Mesothelial cell of epicardium (in vitro differentiated cells): ENCODE measurements at places on chromosomes 6 and 20. TPM values are rescaled to one million over a fixed set of nuclear protein-coding genes. Genes with fewer than 3 reads are reported as not detected.

DNA sequence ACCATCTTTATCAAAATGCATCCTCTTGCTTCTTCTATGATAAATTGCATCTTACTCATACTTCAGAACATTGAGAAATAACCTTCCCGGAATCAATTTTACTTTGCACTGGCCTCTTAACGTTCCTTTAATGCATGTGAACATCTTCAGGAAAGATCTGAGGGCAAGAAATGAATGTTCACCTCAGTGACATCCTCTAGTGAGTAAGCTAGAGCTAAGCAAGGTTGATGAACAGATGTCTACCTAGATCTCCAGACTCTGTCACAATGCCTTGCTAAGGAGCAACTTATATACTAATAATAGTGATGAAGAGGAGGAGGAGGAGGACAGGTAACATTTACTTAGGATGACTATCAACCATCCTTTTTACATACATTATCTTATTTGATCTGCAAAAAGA is 16.8 kb upstream of the HINT3 start:
- H3K4me3 ChIP-seq, result no peak overlapping the region
- DNase-seq, result no peak
- H3K27me3 ChIP-seq, result no peaks in the 10 kb centered on the region
- no peaks in the 10 kb centered on the region for H3K36me3 ChIP-seq
- H3K27ac ChIP-seq, result peak overlapping the region; percentile 2

Gene VWA7
- 1.5 to 1.8 TPM (median 1.6 TPM) in 3 replicates for total RNA-seq

Gene NEURL2
- 7.2 to 8.3 TPM (median 8.1 TPM) in 3 replicates for total RNA-seq

GRCh38 chr20:5919626-5920544 is 30.4 kb downstream of the TRMT6 start:
- H3K4me1 ChIP-seq, result peaks cover under 1% of the 10 kb centered on the region
- no peaks in the 10 kb centered on the region for H3K36me3 ChIP-seq
- H3K4me3 ChIP-seq, result no peak overlapping the region
- H3K27me3 ChIP-seq, result peaks cover 35% of the 10 kb centered on the region

DNA sequence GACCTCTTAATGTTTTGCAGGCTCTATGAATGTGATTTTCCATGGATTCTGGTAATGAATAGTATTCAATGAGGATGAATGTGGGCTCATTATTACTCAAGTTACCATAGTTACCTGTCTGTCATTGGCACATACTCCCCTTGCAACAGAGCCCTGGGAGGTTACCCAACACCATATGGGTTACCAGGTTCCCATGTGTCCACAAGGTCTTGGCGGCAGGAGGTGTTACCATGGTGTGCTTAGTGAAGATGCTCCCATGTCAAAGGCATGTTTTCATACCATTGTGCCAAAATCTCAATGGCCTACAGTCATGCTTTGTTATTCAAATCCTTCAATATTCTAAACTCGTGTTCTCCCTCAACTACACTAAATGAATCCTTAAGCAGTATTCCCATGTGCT is 232.5 kb downstream of the HDGFL1 start:
- no peak overlapping the region for H3K4me3 ChIP-seq
- DNase-seq, result no peak
- H3K27ac ChIP-seq, result no peak overlapping the region
- H3K36me3 ChIP-seq, result no peaks in the 10 kb centered on the region
- H3K27me3 ChIP-seq, result no peaks in the 10 kb centered on the region

GRCh38 chr6:99282479-99283062 is 66.9 kb downstream of the FAXC start:
- no peak for DNase-seq
- peaks cover 8% of the 10 kb centered on the region for H3K36me3 ChIP-seq
- no peak overlapping the region for H3K27ac ChIP-seq
- no peaks in the 10 kb centered on the region for H3K27me3 ChIP-seq
- no peaks in the 10 kb centered on the region for H3K4me1 ChIP-seq
- no peak overlapping the region for H3K4me3 ChIP-seq

DNA sequence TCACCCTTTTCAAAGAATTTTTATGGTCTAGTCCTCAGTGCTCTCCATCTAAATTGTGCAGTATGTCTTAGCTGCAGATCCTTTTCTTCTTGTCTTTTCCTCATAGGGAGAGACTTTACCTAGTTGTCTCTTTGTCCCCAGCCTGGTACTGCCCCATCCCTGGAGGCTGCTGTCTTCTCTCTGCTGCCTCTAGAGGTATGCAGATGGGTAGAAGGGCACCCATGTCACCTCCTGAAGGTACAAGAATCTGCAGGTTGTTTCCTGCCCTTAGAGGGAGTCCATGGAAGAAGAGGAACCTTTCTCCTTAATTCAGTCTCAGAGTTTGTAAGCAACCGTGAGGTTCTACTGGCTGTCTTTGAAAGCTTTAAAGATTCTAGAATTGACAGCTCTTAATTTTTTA is 39.1 kb downstream of the MCM8 start:
- H3K27me3 ChIP-seq, result no peaks in the 10 kb centered on the region
- H3K27ac ChIP-seq, result no peak overlapping the region
- no peak overlapping the region for H3K4me3 ChIP-seq

Gene TBX18
- 10.1 to 13.2 TPM (median 12.8 TPM) in 3 replicates for total RNA-seq

Gene NRSN1
- total RNA-seq, result 1.1 to 1.4 TPM (median 1.2 TPM) in 3 replicates

Gene KIF25
- total RNA-seq, result 0.47 to 1.6 TPM (median 0.95 TPM) in 3 replicates

Gene WDR46
- total RNA-seq, result 46.2 to 53.6 TPM (median 52.0 TPM) in 3 replicates

DNA sequence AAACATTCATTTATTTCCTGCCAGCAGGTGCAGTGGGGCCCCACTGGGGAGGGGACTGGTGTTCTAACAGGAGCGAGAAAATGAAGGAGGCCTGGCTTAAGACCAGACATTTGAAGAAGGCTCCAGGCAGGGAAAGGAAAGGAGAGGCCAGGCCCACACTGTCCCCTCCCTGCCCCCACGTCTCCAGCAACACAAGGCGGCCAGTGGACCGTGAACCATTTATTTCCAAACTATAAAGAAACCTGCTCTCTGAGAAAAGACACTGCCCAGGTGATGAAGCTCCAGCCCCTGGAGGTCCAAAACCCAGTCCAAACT is 41.4 kb upstream of the CDH22 start:
- H3K36me3 ChIP-seq, result peaks cover 14% of the 10 kb centered on the region
- peak overlapping the region; percentile 59 for H3K27ac ChIP-seq
- no peak for DNase-seq
- H3K4me3 ChIP-seq, result no peak overlapping the region
- peaks cover 3% of the 10 kb centered on the region for H3K27me3 ChIP-seq

GRCh38 chr6:128532827-128533226 is 12.4 kb upstream of the PTPRK start:
- H3K4me3 ChIP-seq, result no peak overlapping the region
- H3K36me3 ChIP-seq, result no peaks in the 10 kb centered on the region
- no peak for DNase-seq

DNA sequence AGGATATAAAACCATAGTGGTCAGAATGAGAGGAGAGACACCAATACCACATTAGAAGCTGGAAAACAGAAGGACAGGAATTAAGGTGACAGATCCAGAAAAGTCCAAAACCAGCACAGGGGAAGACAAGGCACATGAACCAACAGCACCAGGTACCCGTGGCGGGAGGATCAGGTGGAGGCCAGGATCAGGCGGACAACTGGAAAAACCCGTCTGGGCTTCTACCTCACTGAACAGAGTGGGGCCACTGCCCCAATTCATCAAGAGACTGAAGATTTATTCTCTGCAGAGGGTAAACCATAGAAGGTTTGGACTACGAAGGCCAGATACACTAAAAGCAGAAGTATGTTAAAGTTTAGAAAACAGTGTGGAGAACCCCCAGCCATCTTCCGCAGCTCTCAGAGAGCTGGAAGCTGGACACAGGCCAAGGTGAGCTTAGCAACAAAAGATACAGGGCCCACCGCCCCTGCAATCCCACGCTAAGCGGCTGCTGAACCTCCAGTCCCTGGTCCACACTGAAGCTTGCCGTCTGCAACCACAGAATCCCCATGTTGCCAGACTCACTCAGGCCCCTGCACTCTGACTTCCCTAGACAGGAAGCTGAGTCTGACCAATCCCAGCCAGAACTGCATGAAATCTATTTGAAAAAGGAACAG is 29.9 kb downstream of the ABHD12 start:
- peaks cover 8% of the 10 kb centered on the region for H3K36me3 ChIP-seq
- H3K27ac ChIP-seq, result peak overlapping the region; percentile 97
- peaks cover 17% of the 10 kb centered on the region for H3K4me1 ChIP-seq
- no peaks in the 10 kb centered on the region for H3K27me3 ChIP-seq

- H3K36me3 ChIP-seq, result no peaks in the 10 kb centered on the region
- peaks cover 9% of the 10 kb centered on the region for H3K27me3 ChIP-seq
- no peak for DNase-seq
- H3K27ac ChIP-seq, result no peak overlapping the region
- H3K4me1 ChIP-seq, result no peaks in the 10 kb centered on the region
Observed at GRCh38 chr20:9926476-9926875, 87.6 kb upstream of the PAK5 start.

Gene BACH2
- 34.1 to 36.1 TPM (median 34.1 TPM) in 3 replicates for total RNA-seq

- DNase-seq, result no peak
- H3K36me3 ChIP-seq, result no peaks in the 10 kb centered on the region
- peaks cover 11% of the 10 kb centered on the region for H3K4me1 ChIP-seq
- no peak overlapping the region for H3K4me3 ChIP-seq
Observed at GRCh38 chr6:131292145-131292938, 157.1 kb downstream of the AKAP7 start.

Gene OR2B6
- total RNA-seq, result not detected in 3 replicates

- peaks cover 31% of the 10 kb centered on the region for H3K4me1 ChIP-seq
- peak overlapping the region; percentile 87 for H3K27ac ChIP-seq
- DNase-seq, result peak; percentile 37
- peak overlapping the region; percentile 3 for H3K4me3 ChIP-seq
- peaks cover 23% of the 10 kb centered on the region for H3K36me3 ChIP-seq
- no peaks in the 10 kb centered on the region for H3K27me3 ChIP-seq
Observed at GRCh38 chr6:113120582-113121285, 736.4 kb upstream of the MARCKS start.

GRCh38 chr6:32627831-32628230 is 9.4 kb upstream of the HLA-DQA1 start:
- H3K27ac ChIP-seq, result no peak overlapping the region
- H3K36me3 ChIP-seq, result no peaks in the 10 kb centered on the region
- no peaks in the 10 kb centered on the region for H3K27me3 ChIP-seq
- peaks cover 6% of the 10 kb centered on the region for H3K4me1 ChIP-seq
